ENCODE measurements at places on chromosomes 2 and 18.

DNA sequence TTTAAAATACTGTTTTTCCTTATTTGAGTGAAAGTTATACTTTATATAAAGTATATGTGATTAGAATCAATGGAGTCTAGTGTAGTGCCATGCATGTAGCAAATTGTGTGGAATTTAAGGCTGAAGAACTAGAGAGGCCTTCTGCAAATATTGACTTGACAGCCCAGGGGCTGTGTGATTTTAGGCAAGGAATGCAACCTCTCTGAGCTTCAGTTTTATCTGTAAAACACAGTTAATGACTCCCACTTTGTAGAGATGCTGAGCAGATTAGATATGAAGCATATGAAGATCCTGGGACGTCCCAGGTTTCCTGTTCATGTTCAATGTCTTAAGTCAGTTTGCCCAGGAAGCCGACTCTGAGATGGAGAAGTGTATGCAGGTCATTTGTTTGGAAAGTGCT is 83.4 kb upstream of the LTBP1 start:
- no peak for DNase-seq

DNA sequence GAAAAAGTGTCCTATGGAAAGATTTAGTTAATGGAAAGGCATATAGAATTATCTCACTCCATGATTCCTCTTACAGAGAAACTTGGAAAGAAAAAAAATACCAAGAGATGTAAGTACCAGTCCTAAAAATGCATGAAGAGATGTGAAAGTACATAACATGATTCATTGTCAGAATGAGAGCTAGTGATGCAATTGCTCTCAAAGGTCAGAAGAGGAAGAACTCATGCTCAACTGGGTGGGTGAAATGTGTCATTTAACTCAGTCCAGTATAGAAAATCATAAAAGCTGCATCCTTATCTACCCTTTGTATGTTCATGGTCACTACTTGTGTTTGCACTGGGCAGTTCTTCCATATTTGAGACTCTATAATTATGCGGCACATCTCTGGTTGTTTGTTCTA is 300.0 kb upstream of the PIK3C3 start:
- no peak for DNase-seq

- DNase-seq = no peak
These were observed 150.1 kb downstream of the WDSUB1 start for GRCh38 chr2:159136391-159136790.

DNA sequence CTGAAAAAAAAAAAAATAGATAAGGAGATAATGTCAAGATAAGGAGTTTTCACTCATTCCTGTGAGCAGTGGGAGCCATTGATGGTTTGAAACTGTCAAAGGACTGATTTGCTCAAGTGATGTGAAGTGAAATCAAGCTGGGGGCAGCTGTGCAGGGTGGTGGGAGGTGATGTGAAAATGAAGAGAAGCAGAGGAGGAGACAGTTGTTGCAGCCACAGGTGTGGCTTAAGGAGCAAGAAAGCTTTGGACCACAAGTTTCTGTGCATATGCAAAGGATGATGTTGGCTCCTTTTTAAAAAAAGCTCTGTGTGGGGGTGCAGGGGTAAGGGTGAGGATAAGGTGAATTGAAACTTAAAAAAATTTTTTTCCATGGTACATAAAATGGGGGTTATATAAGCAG is 8.3 kb downstream of the EFR3B start:
- no peak for DNase-seq

DNA sequence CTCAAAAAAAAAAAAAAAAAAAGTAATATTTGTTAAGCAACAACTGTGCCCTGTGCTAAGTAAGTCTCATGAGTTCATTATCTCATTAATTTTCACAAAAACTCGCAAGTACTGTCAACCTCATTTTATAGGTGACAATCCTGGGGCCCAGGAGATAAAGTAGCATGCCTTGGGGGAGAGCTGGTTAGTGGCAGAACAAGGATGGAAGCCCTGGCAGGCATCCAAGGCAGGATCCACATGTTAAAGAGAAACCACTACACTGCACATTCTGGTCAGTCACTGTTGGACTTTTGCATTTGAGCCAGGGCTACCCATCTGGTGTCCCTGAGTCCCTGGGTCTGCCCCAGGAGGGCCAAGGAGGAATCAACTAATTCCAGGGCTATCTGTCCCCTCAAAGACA is 54.6 kb downstream of the ZFP36L2 start:
- DNase-seq = no peak

DNA sequence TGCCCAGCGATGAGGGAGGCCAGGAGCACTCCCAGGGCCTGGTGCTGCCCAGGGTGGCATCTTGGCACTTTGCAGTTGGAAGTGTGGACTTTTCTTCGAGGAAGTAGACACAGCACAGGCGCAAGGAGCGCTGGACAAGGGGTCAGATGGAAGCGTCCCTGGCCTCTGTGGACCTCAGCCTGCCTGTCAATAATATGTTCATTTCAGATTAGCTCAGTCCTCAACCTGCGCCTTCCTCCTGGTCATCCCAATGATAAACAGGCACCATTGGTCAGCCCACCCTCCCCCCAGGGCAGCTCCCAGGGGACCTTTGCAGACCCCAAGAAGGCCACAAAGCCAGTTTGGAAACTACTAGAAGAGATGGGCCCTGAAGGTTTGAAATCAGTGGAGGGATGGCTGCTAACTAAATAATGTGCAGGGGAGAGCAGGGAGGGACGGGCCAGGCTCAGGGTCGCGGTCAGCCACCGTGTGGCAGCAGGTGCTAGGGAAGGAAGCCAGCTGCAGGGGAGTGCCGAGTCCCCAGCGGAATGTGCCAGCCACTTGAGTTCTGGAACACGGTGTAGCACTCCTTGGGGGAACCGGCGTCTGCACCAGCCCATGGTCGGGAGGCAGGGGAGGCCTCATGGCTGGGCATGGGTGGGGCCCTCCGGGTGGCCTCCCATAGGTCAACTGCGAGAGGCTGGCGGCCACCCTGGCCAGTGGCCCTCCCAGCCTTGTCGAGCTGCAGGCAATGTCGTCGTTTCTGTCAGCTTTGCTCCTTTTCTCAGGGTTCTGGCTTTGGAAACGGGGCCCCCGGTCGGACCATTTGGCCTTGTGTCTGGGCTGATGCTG is 59.9 kb downstream of the ADI1 start:
- no peak for DNase-seq

- no peak for DNase-seq
These were observed 17.5 kb downstream of the YWHAQ start for GRCh38 chr2:9613291-9613690.

GRCh38 chr2:238642973-238643372 is 204.9 kb upstream of the TWIST2 start:
- DNase-seq = no peak

DNA sequence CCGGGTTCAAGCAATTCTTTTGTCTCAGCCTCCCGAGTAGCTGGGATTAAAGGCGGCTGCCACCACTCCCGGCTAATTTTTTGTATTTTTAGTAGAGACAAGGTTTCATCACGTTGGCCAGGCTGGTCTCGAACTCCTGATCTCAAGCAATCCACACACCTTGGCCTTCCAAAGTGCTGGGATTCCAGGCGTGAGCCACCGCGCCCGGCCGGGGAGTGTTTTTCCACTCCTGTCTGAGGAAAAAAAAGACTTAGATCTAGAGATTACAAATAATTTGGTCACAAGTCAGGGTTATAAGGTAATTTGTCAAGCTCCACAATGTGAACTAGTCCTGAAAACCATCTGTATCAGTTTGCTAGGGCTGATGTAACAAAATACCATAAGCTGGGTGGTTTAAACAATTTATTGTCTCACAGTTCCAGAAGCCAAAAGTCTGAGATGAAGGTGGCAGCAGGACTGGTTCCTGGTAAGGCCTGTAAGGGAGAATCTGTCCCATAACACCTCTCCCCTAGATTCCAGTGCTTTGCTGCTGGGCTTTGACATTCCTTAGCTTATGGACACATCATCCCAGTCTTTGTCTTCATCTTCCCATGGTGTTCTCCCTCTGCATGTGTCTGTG is 40.7 kb upstream of the SP3 start:
- DNase-seq = no peak

- no peak for DNase-seq
These were observed 20.4 kb upstream of the IL1R1 start for GRCh38 chr2:102122115-102122514.

- DNase-seq = peak; percentile 94
These were observed 20.9 kb upstream of the COL6A3 start for GRCh38 chr2:237434866-237435311.

GRCh38 chr2:128491692-128492244 is 173.1 kb upstream of the HS6ST1 start:
- no peak for DNase-seq

- DNase-seq = no peak
These were observed 141.7 kb downstream of the SH3RF3 start for GRCh38 chr2:109270505-109271312.

DNA sequence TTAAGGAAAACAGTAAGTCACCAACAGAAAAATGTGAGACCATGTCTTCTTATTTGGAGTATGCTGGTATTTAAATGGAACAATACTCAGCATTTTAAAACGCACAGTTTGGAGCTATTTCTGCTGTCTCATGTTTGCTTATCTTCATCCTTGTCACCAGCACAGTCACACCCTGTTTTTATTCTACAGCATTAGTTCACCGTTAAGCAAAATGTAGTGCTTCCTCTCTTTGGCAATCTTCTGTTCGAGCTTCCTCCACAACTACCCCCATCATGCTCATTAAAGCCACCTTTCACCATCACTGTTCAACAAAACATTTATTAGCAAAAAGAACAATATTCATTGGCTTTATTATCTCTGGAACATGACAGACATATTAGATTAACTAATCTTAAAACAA is 64.0 kb downstream of the SLC40A1 start:
- DNase-seq = no peak

DNA sequence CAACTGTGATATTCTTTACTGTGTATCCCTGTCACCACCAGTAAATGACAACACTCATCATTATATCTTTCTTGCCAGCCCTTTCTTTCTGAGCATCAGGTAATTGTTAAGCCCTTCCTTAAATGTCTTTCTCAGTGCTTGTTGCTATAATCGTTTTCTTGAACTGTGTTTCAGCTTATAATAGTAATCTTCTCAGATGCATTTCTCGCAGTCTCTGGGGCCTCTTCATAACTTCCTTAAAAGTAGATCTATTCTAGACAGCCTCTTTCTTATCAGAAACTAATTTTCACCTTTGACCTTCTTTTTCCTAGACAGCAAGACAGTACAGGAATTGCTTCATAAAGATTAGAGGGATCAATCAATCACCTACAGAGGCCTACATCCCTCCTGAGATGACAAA is 648.1 kb downstream of the CPS1 start:
- no peak for DNase-seq

DNA sequence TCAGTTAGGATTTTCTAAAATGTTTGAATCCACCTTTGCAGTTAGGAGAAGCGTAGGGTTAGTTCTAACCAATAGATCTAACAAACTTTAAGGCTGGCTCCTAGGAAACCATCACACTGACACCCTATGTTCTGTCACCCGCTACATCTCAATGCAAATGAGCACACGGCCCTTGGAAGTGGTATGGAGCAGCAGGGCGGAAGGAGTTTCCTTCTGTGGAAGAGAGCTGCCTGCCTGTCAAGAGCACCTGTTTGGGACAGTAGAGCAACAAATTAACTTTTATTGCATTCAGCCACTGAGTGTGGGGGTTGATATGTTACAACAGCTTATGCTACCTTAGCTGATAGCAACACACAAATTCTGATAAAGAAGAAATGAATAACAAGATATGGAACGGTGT is 306.9 kb upstream of the RAB6C start:
- DNase-seq = no peak

DNA sequence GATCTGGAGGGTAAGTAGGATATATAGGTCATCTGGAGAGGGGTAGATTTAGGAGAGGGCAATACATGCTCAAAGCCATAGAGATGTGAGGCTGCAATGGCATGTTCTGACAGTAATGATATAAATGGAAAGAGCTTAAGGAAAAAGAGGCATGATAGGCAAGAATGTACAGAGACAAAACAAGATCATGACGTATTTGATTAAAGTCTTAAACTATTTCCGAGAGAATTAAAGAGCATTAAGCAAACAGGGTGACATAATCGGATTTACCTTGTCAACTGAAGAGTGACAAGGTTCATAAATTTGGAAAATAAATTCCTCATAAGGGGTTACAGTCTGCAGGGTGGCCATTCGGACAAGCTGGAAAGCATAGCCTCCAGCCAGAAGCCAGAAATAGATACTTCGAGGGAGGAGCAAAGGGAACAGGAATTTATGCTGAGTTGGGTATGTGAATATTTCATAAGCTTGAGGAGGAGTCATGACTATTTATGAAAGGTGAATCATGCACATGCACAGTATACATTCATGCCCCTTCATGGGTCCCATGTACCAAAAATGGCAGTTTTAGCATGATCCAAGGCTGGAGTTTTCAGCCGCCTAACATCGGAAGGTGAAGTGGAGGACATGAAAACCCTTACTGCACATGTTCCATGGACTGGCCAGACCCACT is 396.2 kb upstream of the VWC2L start:
- no peak for DNase-seq

DNA sequence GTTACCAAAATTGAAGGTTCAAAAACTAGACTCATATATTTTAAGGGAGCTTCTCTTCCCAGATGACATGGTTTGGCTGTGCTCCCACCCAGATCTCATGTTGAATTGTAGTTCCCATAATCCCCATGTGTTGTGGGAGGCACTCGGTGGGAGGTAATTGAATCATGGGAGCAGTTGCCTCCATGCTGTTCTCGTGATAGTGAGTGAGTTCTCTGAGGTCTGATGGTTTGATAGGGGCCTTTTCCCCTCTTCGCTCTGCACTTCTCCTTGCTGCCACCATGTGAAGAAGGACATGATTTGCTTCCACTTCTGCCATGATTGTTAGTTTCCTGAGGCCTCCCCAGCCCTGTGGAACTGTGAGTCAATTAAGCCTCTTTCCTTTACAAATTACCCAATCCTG is 140.1 kb downstream of the MAIP1 start:
- no peak for DNase-seq

GRCh38 chr2:130915149-130915548 is 78.4 kb downstream of the ARHGEF4 start:
- no peak for DNase-seq

- no peak for DNase-seq
These were observed 82.5 kb downstream of the MGAT5 start for GRCh38 chr2:134336352-134336751.

GRCh38 chr2:71601136-71602114 is 148.1 kb downstream of the DYSF start:
- no peak for DNase-seq

- DNase-seq = peak; percentile 86
These were observed 790 bp upstream of the ACAA2 start for GRCh38 chr18:49814147-49814499.

DNA sequence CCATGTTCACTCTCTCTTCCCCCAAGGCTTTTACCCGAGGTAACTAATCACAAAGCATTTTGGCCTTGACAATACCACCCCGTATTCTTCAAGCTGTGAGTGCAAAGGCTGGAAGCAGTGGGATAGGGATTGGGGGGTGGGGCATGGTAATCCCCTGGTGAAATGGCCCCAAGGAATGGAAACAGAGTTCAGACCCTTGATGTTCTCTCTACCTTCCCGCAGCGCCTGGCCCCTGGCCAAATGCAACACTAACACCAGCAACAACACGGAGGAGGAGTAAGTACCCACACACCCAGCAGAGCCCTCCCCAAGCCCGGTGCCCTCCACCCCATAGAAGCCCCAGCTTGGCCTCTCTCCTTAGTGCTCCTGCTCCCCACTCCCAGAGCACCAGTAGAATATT is 36.9 kb downstream of the CNGA3 start:
- no peak for DNase-seq
